D341Med (cell line): ENCODE measurements at places on chromosomes 4 and X.

GRCh38 chrX:84155938-84156337 lies 32.1 kb downstream of the RPS6KA6 start:
- DNase-seq = no peak

DNA sequence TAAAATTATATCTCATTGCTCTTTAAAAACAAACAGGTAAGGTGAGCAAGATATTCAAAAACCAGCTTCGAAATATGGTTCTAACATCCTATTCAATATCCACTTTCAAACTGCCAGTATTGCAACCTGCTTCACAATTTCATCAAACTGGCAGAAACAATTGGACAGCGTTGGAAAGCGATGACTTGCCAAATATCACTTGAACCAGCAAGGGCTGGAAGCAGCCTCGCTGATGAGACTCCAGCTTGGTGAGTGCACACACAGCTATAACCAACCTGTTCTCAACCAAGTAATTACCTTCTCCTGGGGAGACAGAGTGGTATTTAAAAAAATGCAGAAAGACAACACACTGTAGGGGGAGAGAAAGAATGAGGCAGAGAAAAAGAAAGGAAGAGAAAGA lies 155.8 kb upstream of the RAI2 start:
- DNase-seq = no peak

GRCh38 chrX:18549643-18550042 lies 122.3 kb downstream of the RS1 start:
- DNase-seq = no peak

- DNase-seq = no peak
Measured at GRCh38 chrX:109797311-109797975, 64.4 kb upstream of the ACSL4 start.

GRCh38 chr4:114108869-114109268 lies 129.4 kb upstream of the ARSJ start:
- peak; percentile 69 for DNase-seq

DNA sequence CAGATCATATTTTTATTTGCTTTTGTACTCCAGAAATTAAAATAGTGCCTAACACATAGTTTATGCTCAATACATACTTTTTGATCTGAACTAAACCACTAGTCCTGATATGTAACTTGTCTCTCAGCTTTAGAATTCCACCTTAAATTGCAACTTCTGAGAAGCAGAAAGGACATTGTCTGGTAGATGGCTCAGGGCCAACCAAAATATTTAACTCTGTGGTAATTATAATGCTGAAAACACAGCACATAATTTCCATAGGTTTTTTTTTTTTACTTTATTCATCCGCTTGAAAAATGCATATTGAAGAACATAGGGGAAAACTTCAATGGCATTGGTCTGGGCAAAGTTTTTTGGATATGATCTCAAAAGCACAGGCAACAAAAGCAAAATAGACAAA lies 59.3 kb downstream of the AREG start:
- no peak for DNase-seq

DNA sequence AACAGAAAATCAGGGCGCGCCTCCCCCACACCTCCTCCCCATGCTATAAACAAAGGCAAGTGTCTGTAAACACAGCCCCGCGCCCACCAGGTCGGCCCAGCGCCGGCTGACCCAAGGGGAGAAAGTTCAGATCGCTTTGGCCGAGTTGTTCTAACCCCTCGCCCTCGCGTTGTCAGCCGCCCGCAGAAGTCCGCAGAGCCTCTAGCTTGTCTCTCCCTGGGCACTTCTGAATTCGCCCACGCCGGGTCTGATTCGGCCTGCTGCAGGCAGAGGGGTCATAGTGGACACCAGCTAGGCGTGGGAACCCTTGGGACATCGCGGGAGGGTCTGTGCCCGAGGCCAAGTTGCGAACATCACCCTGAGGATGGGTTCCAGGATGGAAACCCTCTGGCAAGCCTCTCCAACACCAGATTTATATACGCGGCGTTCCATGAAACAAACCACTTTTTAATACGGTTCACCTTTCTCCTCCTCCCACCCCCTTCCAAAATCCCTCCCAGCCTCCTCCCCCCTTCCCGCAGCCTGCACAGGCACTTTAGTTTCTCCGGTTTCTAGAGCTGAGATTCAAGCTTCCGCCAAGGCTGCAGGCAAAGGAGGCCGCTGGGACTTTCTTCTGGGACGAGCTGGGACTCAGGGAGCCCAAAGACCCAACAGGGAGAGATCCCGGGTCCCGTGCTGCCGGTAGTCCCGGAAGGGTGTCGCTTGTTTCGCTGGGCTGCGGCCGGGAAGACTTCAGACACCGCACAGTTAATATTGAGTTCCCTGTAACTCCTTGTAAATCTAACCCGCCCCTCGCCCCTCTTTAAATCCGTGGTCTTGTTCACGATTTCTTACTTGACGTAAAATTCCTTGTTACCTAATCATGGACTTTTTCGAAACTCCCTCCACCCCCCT lies 4.7 kb downstream of the HAND2 start:
- no peak for DNase-seq

DNA sequence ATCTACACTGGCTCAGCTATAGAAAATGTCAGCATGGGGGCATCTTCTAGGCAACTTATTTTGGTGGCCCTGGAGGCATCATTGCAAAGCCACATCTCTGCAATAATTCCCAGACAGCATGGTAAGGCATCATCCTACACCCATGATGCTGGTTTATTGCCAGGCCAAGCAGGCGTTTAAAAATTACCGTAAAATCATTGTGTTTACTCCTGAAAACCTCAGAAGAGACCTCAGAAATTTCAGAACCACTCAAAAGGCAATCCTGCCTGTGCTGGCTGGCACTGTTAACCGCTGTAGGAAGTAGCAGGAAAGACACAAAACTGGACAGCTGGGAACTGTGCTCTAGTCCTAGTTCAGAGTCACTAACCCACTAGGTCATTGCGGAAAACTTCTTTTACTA lies 63.2 kb downstream of the MID1 start:
- DNase-seq = no peak
